GM13976 (cell line): ENCODE measurements at places on chromosomes 5 and 9.

GRCh38 chr5:127801751-127802476 lies 98.7 kb downstream of the CCDC192 start:
- DNase-seq: no peak

DNA sequence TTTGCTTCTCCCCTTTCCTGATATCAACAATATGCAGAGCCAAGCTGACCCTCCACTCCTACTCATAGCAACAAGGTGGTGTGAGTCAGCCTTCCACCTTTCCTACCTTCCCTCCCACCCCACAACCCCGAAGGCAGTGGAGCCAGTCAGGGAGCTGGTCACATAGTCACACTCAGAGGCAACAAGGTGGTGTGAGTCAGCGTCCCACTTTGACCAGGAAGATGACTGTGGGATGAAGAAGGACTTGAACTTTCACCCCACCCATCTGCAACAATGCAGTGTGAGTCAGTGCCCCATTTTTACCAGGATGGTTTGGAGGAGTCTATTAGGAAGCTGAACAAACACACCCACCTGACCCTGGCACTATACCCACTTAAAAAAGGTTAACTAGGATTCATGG lies 30.1 kb upstream of the ZNF782 start:
- no peak for DNase-seq

DNA sequence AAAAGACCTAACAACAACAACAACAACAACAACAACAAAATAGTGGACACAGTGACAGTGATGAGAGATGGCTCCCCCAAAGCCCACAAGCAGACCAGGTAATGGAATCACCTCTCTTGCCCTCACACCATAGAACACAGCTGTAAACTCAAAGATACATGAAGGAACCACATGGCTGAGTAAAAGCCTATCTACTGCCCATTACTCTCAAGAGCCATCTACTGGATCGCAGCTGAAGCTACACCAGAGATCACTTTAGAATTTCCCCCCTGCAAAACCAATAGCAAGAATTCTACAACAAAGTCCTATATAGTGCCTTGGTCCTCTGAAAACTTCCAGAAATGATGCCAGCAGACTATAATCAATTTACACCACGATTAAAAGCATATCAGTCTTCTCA lies 1537.6 kb upstream of the CDH9 start:
- DNase-seq: no peak

DNA sequence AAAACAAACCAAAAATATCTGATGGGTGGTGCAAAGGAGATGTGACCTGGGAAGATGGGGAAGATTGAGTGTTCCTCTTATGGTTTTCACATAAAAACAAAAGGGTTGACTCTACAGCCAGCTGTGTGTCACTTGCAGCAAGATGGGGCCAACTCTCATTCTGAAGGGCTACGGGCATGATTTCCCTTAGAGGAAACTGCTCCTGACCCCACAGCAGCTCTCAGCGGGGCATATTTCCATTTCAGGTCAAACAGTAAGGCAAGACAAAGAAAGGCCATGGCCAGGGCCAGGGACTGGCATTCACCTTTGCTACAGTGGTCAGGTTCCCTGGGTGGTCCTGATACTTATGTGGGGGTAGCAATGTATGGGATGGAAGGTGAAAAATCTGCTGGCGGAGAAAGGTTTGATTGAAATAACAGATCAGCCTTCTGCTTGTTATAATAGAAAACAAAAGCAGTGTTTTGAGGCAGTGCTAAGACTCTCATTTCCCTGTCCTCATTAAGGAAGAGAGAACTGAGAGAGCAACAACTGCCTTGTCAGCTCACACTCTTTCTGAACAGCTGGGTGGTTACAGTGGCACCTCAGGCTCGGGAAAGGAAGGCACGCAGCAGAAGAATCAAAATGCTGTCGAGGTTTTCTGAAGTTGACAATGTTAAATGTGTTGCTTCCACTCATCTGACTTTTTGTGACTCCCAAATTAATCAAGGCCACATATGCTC lies 120.7 kb upstream of the PCA3 start:
- DNase-seq: peak; percentile 29

DNA sequence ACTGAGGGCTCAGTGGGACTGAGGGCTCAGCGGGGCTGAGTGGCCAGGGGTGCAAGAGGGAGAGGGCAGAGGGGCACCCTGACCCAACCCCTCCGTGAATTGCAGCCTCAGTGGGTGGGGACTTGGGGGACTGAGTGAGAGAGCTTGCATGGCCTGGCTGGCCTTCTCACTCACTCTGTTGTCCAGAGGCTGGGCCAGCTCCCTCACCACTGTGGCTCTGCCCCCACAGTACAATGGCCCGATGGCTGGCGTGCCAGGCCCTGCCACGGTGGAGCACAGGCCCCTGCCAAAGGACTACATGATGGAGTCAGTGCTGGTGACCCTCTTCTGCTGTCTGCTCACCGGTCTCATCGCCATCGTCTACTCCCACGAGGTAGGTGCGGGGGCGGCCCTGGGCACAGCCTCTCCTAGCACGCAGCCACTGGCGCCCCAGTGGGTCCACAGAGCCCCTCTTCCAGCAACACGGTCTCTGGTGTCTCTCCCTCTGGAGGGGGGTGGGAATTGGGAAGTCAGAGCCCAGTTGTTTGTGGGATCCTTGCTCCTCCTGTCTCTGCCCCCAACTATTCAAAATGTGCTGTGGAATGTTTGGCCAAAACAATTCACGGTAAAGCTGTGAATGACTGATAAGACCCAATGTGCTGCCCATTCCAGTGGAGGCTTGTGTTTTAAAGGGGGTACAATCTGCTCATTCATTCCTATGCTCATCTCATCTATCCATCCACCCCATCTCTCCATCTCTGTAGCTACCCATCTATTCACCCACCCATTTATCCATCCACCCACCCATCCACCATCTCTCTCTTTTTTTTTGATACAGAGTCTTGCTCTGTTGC lies 10.7 kb downstream of the PRRT1B start:
- no peak for DNase-seq

GRCh38 chr5:158882660-158883059 lies 217.1 kb downstream of the EBF1 start:
- no peak for DNase-seq

- DNase-seq: no peak
Observed at GRCh38 chr5:133478199-133478985, 133.9 kb downstream of the FSTL4 start.

- no peak for DNase-seq
Observed at GRCh38 chr5:150662731-150663516, 1.9 kb downstream of the MYOZ3 start.

DNA sequence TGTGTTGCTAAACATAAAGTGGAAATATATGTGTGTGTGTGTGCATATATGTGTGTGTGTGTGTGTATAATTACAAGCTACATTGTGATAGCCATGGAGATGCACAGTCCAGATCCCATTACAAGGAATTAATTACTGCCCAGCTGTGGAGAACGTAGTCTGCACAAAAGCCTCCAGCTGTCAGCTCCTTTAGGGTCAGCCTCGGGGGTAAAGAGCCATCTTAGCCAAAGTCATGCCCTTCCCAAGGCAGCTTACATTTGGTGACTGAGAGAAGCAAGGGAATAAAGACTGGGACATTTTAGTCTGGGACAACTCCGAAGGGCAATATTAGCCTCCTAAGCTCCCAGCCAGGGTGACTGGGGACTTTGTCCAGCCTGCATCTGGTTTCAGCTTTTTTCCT lies 21.9 kb upstream of the FOCAD start:
- no peak for DNase-seq

DNA sequence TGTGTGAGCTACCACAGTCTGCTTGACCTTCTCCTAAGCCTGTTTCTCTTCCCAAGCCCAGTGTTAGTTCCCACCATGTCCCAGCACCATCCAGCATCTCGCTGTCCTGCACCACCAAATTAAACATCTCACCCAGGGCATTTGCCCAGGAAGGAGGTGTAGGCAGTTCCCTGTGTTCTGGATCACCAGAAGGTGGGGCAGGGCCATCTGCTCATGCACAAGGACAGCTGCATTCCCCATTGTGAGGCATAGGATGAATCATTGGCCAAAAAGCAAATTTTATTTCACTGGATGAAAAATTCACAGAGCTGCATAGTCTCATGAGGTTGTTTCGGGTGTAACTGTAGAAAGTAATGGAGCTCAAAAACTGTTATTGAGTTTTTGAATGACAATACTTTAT lies 89.5 kb upstream of the GRIA1 start:
- no peak for DNase-seq

DNA sequence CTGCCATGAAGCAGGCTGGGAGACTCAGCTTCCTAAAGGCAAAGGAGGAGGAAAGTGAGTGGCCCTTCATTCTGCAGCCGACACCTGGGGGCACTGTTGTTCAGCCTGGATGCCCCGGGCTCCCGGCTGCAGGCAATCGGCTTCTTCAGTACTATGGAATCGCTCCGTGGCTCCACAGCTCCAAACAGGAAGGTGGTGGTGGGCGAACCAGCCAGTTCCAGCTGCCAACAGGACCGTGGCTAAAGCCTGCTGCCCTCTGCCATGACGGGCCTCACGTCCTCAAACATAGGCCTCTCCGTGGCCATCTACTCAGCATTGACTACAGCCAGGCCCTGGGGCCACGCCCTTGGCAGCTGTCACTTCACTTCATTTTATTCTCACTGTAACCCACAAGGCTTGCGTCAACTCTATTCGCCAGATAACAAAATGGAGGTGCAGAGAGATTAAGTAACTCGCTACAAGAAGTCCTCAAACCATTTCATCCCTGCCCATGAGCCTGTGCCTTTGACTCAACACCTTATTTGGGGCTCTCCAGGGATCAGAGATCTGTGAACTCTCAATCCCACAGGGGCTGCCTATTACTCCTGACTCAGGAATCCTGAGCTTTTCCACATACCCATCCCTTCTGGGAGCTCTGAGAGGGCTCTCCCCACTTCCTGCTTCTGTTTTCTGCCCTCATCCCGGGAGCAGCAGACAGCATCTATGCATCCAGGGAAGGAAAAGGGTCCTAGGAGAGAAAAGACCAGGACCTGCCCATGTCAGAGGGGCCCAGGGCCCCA lies 38.0 kb downstream of the PAX5 start:
- DNase-seq: peak; percentile 74

GRCh38 chr5:128470663-128471062 lies 67.4 kb downstream of the FBN2 start:
- no peak for DNase-seq

DNA sequence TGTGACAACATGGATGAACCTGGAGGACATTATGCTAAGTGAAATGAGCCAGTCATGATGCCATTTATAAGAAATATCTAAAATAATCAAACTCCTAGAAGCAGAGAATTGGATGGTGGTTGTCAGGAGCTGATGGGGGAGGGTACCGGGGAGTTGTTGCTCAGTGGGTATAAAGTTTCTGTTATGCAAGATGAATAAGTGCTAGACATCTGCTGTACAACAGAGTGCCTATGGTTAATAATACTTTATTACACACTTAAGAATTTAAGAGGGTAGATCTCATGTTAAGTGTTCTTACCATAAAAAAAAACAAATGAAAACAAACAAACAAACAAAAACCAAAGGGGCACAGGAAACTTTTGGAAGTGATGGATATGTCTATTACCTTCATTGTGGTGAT lies 13.0 kb upstream of the CCDC69 start:
- DNase-seq: no peak

- DNase-seq: no peak
Observed at GRCh38 chr5:159640446-159640845, 275.8 kb upstream of the ADRA1B start.

GRCh38 chr9:68710111-68710471 lies 5.1 kb downstream of the PIP5K1B start:
- DNase-seq: no peak

DNA sequence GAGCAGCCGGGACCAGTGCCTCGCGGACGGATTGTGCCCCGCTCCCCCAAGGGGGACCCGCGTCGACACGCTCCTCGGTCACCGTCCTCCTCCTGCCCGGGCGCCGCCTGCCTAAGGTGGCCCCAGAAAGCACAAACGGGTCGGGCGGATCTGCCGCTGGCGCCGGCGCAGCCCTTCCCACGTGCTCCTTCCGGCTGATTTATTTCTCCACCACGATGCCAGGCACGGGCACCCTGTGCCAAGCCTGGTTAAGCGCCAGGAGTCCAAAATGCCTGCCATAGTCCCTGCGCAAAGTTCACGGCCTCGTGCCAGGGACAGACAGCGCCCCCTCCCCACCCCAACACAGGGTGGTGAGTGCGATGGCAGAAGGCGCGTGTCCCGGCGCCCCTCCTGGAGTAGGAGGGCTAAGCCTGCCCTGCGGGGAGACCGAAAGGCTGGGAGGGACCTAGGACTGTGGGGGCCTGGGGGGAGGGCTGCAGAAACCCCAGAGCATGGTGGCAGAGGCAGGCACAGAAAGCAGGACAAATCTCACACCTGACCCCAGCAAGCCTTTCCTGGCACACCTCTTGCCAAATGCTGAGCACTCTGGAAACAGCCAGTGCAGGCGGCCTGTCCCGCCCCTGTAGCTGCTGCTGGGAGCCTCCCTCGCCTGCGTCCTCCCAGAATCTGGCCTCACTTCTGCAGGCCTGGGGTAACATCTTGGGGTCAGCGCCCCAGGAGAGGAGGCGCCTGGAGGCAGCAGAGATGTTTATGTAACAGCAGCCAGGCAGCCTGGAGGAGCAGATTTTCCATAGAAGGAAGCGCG lies 1.1 kb upstream of the NOTCH1 start:
- DNase-seq: no peak

DNA sequence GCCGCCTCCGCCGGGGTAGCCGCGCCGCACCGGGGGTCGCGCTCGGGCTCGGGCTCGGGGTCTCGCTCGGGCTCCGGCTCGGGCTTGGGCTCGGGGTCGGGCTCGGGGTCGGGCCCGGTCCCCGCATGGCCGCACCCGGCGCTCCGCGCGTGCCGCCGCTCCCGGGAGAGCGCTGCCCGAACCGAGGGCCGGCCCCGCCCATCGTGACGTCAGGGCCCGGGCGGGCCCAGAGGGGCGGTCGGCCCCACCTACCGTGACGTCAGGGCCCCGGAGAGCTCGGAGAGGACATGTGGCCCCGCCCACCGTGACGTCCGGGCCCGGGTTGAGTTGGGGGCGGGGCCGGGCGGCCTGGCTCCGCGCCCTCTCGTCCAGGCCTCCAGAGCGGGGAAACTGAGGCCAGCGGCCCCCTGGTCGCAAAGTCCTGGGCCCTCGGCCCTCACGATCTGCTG lies at the start of gene NSMF:
NSMF (minus strand) TSS at position 183 of the 449 bp plus-strand sequence. CDS start 232 bp downstream, outside the sequence.
- peak; percentile 100 for DNase-seq

DNA sequence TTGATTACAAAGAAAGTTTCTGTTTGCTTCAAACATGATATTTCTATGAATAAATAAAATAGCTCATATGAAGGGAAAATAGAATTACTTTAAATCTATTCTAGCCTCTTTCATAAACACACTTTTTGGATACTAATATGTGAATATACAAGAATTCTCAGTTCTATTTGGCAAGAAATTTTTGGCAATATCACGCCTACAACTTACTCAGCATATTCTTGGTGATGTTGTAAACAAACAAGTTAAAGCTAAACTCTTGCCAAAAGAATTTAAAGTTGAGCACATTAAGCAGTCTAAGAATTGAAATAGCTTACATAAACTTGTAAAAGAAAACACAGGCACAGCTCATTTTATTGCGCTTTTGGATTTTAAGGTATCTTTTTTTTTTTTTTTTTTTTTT lies 209.8 kb downstream of the CDH12 start:
- DNase-seq: no peak

- DNase-seq: no peak
Observed at GRCh38 chr5:107472620-107473064, 198.1 kb downstream of the EFNA5 start.

DNA sequence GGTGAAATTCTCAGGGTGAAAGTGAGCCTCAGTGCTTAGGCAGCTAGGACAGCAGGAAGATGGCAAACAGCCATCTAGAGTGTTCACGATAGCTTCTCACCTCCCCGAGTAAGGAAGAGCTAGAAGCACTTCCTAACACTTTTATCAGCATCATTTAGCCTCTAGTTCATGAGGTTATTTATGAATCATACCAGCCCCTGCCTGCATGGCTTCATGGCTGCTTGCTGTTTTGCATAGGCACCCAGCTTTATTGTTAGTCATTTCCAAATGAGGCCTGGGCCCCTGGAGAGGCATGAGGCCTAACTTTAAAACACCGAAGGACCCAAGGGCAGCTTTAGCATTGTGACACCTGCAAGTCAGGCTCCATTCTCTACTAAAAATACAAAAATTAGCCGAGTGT lies 134.9 kb upstream of the PANK3 start:
- DNase-seq: no peak
